Hypothalamus (tissue), 51 donors: ENCODE measurements at places on chromosomes 4 and X.

GRCh38 chrX:47166126-47166525 is 21.1 kb downstream of the RBM10 start:
- no peak for DNase-seq

DNA sequence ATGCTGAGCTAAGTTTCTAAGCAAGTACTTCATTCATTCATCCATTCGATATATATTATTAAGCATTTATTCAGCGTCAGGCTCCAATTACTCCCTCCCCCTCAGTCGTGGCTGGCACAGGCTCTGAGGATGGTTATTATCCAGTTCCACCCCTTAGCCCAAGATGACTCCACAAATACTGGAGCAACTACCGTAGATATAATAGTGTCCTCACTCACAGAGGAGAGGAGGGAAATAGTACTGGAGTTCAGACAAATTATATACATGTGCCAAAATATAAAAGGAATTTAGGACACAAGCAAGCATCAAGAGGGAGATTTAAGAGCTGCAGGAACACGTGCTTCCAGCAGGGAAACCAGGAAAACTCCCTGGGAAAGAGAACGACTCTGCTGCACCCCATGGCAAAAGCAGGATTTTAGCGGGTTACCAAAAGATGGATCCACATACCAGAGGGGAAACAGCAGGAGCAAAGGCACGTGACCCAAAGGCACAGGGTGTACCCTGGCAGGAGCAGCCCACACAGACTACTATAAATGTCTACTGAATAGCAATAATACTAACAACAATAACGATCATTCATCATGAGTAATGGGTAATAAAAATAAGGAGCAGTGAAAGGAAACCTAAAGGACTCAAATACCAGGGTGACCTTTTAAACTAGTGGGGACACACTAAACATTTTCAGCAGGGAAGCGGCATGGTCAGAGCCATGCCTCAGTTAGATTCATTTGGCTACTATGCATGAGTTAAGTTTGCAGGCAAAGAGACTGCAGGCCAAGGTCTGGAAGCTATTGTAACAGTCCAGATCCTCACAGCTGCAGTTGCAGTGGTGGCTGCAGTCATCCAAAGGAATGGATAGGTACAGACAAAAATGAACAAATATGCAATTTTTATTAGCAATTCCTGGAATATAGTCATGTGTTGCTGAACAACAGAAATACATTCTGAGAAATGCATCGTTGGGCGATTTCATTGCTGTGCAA is 153.7 kb downstream of the APBB2 start:
- no peak for DNase-seq

- no peak for DNase-seq
Observed at GRCh38 chr4:1409079-1409478, 2.8 kb upstream of the NKX1-1 start.

GRCh38 chr4:150240011-150240410 is 161.8 kb downstream of the DCLK2 start:
- DNase-seq: no peak

- no peak for DNase-seq
Observed at GRCh38 chr4:153181293-153181692, 22.9 kb upstream of the TRIM2 start.

DNA sequence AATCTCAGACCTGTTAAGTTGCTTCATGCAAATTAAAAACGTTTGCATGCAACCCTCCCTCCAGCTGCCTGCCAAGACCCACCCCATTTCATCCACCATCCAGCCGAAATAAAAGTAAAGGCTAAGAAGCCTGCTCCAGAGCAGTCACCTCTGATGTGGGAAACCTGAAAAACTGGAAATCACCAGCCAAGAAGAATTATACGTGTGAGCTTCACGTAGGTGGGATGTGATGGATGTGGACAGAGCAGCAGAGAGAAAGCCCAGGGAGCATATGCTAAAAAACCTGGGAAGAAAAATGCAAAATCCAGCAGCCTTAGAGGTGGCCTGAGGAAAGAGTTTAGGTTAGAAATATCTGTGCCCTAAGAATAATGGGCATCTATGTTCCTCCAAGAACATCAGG is 160.6 kb upstream of the STS start:
- no peak for DNase-seq

- no peak for DNase-seq
Observed at GRCh38 chrX:109939498-109939897, 63.4 kb upstream of the TMEM164 start.

GRCh38 chr4:77235289-77235854 is 78.4 kb downstream of the CCNG2 start:
- no peak for DNase-seq

DNA sequence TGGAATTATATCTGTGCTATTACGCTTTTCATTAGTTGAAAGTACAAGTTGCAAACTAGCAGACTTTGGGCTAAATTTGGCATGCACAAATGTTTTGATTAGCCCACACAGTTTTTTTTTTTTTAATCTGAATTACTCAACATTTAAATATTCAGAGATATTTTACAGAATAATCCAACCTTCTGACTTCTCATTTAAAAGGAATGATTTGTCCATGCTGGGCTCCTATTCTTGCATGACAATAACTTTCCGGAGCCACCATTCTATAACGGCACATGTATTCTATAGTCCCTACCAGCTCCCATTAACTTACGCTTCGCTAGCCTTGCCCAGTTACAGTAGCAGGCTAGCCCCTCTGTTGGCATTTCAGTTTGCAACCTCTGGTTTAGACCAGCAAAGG is 219.3 kb upstream of the FTHL17 start:
- no peak for DNase-seq
